ENCODE measurements at places on chromosomes 11 and 22. TPM values are rescaled to one million over a fixed set of nuclear protein-coding genes. Genes with fewer than 3 reads are reported as not detected.

DNA sequence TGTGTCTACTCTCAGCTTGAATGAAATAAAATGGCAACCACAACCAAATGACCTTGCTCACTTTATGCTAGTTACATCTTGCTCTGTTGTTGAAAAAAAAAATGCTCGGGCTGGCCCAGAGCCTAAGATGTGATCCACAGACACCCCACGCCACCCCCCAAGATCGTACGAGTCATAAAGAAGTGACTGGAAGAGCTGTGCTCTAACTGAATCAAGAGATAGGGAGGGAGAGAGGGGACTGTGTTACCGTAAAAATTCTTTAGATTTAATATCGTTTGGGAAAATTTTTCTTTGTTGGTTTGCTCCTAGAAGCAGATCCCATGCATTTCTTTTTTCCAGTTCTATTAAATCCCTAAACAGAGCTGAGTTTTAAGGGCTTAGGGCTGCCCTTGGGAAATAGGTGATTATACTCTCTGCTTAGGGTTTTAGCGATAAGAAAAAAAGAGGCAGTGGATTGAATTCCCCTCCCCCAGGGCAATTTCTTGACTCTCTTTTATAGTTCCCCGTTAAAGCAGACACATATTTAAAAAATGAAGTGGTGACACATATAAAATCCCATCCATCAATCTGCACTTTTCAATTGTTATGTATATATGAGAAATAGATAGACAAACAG, 14.5 kb downstream of the MAML2 start:
- no peak for DNase-seq
- peaks cover 55% of the 10 kb centered on the region for H3K36me3 ChIP-seq
- H3K27ac ChIP-seq: peak overlapping the region; percentile 89
- H3K4me3 ChIP-seq: no peak overlapping the region
- peaks cover 78% of the 10 kb centered on the region for H3K4me1 ChIP-seq

DNA sequence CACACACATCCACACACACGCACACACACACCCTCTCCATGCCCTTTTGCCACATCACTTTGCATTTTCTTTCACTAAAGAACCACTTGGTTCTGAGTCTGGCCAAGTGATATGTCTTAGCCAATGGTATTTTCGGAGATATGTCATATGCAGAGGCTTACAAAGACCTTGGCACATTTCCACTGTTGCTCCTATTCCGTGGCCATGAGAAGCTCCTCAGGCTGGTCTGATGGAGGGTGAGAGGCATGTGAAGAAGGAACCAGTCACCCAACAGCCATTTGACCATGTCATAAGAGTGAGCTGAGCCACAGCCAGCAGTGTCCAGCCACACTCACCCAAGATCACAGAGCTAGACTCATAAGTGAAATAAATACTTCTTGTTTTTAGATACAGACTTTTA, 212.6 kb upstream of the NAV2 start:
- DNase-seq: no peak
- no peaks in the 10 kb centered on the region for H3K27me3 ChIP-seq
- H3K36me3 ChIP-seq: no peaks in the 10 kb centered on the region
- no peak overlapping the region for H3K4me3 ChIP-seq
- no peaks in the 10 kb centered on the region for H3K4me1 ChIP-seq

DNA sequence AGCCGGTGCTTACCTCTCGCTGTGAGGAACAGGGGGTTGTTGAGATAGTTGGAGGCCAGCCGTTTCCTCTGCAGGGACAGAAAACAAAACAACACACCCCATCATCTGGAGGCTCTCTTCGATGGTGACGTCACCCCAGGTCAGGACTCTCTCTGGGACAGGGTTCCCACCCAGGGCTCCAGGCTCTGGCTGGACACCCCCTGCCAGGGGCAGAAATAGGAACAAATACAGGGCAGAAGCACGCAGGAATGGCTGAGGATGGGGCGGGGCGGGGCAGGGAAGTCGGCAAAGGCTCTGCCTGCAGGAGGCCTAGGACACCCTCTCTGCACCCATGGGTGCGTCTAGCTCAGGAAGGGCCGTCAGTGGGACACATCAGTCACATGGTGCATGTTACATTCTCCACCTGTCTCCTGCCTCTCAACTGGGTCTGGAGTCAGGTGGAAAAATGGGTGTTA, 118.5 kb downstream of the PHF21B start:
- DNase-seq: no peak
- H3K27ac ChIP-seq: no peak overlapping the region
- no peaks in the 10 kb centered on the region for H3K4me1 ChIP-seq
- no peak overlapping the region for H3K4me3 ChIP-seq
- no peaks in the 10 kb centered on the region for H3K36me3 ChIP-seq

GRCh38 chr11:133198438-133198837, 333.9 kb downstream of the OPCML start:
- H3K36me3 ChIP-seq: no peaks in the 10 kb centered on the region
- H3K4me1 ChIP-seq: no peaks in the 10 kb centered on the region
- no peak overlapping the region for H3K27ac ChIP-seq
- no peak overlapping the region for H3K4me3 ChIP-seq
- no peaks in the 10 kb centered on the region for H3K27me3 ChIP-seq

GRCh38 chr22:42280836-42281235, 10.4 kb upstream of the TCF20 start:
- no peaks in the 10 kb centered on the region for H3K36me3 ChIP-seq
- H3K27me3 ChIP-seq: peaks cover 11% of the 10 kb centered on the region
- H3K27ac ChIP-seq: no peak overlapping the region

GRCh38 chr22:22855617-22856308, 31.9 kb upstream of the IGLL5 start:
- H3K36me3 ChIP-seq: no peaks in the 10 kb centered on the region
- DNase-seq: peak; percentile 70
- H3K27ac ChIP-seq: no peak overlapping the region
- H3K4me1 ChIP-seq: peaks cover 11% of the 10 kb centered on the region
- H3K4me3 ChIP-seq: no peak overlapping the region

GRCh38 chr11:104000798-104001197, 35.6 kb upstream of the DDI1 start:
- H3K27me3 ChIP-seq: no peaks in the 10 kb centered on the region
- no peaks in the 10 kb centered on the region for H3K36me3 ChIP-seq
- H3K4me1 ChIP-seq: no peaks in the 10 kb centered on the region

- DNase-seq: no peak
- no peak overlapping the region for H3K27ac ChIP-seq
Measured at GRCh38 chr22:27997538-27997937, 78.5 kb upstream of the PITPNB start.

Gene CHRM1
- not detected for total RNA-seq

Gene FOLR1
- total RNA-seq: not detected

Gene OR8K5
- not detected for total RNA-seq

Gene KLHL22
- 11.2 TPM for total RNA-seq

Gene FAM181B
- total RNA-seq: not detected

Gene OR5A1
- not detected for total RNA-seq

Gene NLRP14
- not detected for total RNA-seq

Gene APOA5
- total RNA-seq: not detected

Gene MUC5AC
- not detected for total RNA-seq

Gene TRIM51
- not detected for total RNA-seq

All from activated naive CD8-positive, alpha-beta T cell treated with anti-CD3 and anti-CD28 coated beads for 36 hours (primary cell).